ENCODE measurements at places on chromosomes 1 and 21.

DNA sequence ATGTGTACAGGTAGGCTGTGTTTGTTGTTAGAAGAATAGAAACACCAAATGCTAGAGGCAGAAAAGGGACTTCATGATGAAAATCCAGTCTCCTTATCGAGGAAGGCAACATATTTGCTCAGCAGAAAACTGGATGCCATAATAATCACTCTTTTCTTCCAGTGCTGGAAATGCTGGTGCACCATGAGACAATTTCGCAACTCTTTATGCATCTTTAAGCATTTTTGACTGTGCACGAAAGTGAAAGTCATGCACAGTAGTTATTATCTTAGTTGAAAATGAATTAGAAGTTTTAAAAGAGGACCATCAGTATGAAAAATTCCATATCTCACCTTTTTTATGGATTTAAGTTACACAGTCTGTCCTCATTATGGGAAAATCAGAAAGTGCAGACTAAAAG lies 29.1 kb downstream of the SMYD2 start:
- no peak for DNase-seq

DNA sequence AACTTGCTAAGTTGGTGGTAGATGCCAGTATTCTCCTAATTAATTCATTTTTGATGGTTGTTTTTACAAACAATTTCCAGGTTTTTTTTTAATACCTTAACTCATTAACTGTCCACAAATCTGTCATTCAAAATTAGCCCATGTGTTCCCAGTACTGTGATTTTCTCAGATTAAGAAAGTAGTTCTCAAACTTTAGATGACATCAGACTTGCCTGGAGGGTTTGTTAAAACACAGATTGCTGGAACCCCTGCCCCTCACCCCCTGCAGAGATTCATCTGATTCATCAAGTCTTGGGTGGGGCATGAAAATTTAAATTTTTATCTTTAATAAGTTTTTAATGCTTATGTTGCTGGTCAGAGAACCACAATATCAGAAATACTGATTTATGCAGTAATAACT lies 130.5 kb downstream of the BACH1 start:
- no peak for DNase-seq

- DNase-seq, result peak; percentile 59
Observed at GRCh38 chr21:22791986-22792560, 1793.9 kb downstream of the NCAM2 start.

DNA sequence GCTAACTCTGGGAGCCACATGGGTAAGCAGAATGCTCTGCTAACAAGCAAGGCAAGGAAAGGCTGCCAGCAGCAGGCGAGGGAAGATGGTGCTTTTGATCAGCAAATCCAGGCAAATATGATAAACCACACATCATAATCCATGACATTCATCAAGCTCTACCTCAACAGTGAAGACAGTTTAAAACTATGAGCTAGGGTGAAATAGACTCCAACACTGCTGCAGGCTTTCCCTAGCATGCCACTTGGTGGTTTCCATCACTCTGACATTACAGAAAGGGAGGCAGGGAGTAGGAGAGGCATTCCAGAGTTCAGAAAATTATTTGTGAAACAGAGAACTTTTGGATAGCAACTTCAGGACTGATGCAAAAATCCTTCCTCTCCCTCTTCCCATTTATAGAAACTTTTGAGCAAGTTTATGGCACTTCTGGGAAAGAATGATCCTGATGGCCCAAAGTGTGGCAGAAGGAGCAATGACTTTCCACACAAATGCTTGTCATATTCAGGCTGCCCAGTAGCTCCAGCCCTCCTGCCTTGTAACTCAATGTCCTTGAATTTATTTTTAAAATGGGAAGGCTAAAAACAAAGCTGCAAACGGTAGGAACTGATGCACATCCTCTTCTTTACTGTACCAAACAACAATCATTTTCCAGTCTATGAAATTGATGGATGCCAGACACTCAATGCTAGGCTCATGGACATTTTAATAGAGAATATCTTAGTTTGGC lies 70.8 kb downstream of the SMYD2 start:
- no peak for DNase-seq

- DNase-seq, result no peak
Observed at GRCh38 chr1:108043707-108044106, 78.7 kb upstream of the VAV3 start.
